ENCODE measurements at places on chromosomes 11 and 22.

GRCh38 chr11:11848891-11849746 lies 7.3 kb downstream of the USP47 start:
- peak; percentile 54 for DNase-seq

GRCh38 chr22:37633625-37634416 lies 5.6 kb upstream of the SH3BP1 start:
- DNase-seq, result no peak

DNA sequence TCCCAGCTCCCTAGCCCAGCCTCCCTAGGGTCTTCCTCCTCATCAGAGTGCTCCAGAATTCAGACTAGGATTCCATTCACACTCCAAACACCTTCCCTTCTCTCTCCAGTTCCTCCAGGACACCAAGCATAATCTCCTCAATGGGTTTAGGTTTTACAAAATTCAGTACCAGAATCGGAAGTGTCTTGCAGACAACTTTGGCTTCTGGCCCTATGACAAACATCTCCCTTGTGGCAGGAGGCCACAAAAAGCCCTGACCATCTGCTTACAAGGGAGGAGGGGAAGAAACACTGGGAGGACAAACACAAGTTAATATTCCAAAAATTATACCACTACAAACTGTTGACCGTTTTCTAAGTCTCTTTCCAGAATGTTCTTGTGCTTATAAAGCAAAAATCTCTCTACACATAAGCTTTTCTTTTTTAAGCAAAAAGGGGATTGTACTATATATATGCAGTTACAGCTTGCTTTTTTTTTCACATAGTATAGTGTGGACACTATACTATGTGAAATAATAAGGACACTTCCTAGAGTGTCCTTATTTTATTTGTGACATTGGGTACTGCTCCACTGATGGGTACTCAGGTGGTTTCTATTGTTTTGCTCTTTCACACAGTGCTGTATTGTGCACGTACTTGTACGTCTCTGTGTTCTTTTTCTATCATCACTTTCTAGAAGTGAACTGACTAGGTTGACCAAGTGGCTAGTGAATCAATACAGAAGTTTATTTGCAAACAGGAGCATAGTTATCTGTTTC lies 78.7 kb downstream of the BDNF start:
- no peak for DNase-seq

DNA sequence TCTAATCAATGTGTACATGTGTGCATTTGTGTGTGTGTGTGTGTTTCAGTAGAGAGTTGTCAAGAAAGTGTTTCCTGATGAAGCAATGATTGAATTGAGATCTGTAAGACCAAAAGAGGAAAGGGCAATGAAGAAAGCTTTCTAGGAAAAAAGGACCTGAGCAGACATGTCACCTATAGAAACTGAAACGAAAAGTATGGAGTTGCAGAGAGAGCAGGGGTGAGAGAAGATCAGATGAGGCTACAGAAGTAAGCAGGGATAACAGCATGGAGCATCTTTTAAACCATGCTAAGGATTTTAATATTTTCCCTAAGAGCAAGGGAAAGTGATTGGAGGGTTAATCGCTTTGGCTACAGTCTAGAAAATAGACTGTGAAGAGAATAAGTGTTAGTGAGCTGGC lies 1459.4 kb upstream of the TENM4 start:
- DNase-seq, result no peak

DNA sequence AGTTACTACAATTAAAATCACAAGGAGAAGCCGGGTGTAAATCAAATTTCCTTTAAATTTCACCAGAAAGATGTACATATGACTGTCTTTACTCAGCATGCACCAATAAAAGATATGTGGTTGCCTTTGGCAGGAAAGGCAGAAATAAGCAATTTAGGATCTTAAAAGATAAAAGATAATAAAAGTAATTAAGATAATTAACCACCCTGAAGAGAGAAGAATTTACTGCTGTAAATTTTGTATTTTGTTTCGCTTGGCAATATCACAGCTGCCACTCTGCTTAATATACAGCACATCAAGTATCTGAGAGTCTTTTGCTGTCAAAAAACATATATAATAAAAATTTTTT lies 411.9 kb downstream of the MN1 start:
- no peak for DNase-seq

GRCh38 chr11:60954421-60954820 lies 2.4 kb upstream of the SLC15A3 start:
- DNase-seq, result no peak

DNA sequence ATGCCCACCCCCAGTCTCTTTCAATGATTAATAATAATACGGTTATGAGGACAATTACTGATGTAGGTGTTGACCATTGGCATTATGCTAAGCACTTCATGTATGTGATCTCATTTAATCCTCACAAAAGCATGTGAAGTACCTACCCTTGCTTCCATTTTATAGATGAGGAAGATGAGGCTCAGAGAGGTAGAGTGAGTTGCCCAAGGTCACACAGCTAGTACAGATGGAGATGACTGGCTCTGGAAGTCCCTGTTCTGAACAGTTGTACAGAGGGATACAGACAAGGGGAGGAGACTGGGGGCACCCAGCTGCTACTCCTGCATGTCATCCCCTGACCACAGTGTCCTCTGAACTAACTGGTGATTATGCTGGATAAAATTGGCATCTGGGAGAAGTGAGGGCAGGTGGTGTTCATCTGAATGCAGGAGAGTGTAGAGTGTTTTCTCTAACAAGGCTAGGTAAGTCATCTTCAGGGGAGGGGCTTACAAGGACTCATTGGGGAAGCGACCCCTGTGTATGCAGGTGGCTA lies 43.2 kb downstream of the KIAA1671 start:
- no peak for DNase-seq

- DNase-seq, result no peak
Measured at GRCh38 chr22:46560696-46561295, 23.4 kb upstream of the CELSR1 start.

GRCh38 chr11:134561331-134561720 lies 149.3 kb upstream of the B3GAT1 start:
- no peak for DNase-seq

- DNase-seq, result no peak
Measured at GRCh38 chr11:24872186-24872585, 375.3 kb downstream of the LUZP2 start.

DNA sequence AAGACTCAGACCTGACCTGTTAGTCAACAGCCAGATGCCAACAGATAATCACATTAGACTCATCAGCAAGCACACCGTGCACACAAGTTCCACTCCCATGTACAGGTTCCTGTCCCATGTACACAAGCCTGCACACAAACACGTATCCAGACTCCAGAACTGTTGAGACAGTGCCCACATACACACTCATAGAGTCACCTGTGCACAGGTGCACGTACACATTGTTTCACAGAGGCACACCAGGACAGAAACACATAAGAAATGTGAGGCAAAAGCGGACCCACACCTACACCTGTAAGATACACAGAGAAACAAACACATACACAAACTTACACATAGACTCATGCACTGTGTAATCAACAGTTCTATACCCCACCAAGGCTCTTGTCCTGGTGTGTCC lies 2.7 kb upstream of the ZNF74 start:
- no peak for DNase-seq

DNA sequence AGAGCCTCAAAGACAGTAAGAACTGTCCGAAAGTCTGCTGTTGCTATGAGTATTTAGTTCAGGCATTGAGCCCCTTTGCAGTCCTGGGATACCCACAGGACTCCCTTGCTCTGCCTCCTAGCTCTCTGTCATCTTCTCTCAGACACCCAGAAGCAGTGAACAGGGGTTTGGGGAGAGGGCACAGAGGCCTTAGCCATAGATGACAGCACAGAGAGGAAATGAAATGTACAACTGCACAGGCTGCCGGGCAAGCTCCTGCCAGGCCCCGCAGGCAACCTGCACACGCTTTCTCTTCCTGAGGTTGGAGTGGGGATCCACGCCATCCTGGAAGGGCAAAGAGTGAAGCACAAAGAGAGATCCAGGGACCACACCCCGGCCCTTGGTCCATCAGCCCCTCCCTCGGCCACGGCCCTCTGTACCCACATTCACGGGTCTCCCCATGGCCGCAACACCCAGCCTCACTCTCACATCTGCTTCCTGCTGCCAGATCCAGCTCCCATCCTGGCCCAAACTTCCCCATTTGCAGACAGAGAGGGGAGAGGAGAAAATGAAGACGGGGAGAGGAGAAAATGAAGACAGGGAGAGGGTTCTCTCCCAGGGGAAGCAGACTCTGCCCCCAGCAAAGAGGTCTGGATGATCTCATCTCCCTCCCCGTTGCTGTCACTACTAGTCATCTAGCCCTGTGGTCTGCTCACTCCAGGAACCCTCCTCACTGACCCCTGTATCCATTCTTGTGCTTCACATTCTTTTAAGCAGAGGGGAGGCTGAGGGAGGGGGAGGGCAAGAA lies 40.7 kb downstream of the CD6 start:
- no peak for DNase-seq

DNA sequence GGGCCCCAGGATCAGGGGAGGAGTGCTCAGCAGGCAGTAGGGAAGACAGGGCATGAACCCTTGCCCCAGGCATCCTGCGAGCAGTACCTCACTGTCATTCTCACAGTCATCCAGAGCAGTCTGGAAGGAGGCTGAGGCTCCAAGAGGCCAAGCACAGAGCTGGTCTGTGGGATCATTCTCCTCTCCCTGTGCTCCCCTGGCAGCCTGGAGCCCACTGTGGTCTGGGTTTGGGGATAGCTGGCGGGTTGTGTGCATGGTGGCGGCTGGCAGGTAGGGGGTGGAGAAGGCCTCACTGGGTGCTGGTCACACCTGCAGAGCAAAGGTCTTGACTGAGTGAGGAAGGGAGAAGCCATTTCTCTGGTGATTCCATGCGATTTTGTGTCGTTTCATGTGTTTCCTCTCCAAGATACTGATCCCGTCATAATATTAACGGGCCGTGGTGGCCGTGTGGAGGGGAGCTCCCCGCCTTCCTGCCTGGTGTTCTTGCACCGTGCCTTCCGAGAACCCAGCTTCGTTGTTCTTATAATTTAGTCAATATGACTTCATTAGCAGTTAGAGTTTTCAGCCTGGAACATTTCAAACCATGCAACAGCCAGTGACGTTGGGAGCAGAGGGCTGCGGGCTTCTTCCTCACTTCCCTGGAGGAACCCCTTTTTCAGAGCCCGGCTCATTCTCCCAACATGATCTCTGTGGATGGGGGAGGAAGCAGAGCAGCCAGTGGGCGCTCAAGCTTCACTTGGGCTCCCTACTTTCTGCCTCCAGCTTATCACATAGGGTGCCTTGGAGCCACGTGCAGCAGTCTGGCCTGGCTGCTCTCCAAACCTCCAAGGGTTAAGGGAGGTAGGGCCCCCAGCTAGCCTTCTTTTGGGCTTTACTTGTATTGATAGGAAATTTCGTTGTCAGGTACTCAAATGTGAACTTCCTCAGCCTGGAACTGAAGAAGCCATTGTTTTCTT lies 20.8 kb upstream of the ADORA2A start:
- no peak for DNase-seq

DNA sequence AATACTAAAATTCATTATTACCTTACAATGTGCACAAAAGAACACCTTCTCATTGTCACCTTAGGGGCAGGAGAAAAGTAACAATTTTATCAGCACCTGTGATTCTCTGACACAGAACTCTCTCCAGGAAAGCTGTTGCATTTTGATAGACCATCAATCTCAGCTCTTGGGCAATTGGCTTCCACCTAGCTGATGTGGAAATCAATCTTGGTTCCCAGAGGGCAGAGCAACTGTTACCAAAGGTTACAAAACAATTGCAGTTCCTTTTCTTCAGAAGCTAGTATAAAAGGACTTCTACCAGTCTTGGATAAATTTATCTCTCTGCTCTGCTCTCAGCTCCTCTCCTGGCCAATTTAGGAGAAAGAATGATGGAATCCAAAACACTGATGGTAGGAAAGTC lies 157.8 kb upstream of the DDI1 start:
- DNase-seq, result no peak

GRCh38 chr22:24494167-24494527 lies 985 bp upstream of the UPB1 start:
- DNase-seq, result no peak

- DNase-seq, result no peak
Measured at GRCh38 chr11:15793043-15793996, 563.0 kb downstream of the SOX6 start.

- no peak for DNase-seq
Measured at GRCh38 chr22:44576311-44577260, 78.6 kb upstream of the RTL6 start.

- no peak for DNase-seq
Measured at GRCh38 chr11:78684377-78684776, 109.7 kb upstream of the NARS2 start.
